Type B pancreatic cell (in vitro differentiated cells): ENCODE measurements at places on chromosomes 13 and 19.

DNA sequence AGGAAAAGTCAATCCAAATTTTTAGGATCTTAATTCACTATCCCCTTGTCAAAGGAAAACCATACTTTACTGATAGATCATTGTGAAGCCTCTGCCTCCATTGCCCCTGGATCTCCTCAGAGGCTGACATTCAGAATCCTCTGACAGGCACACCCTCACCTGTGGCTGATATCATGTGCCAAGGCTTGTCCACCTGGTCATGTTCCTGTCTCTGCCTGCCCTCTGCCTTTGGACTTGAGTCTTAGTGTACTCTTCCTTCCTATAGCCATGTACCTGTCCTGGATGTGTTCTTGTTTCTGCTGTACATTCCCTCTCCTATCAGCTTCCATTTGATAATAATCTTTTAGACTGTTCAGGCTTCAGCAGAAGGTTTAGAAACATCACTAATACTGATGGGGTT lies 179.4 kb downstream of the TNFSF13B start:
- no peaks in the 10 kb centered on the region for H3K36me3 ChIP-seq
- no peaks in the 10 kb centered on the region for H3K4me1 ChIP-seq
- H3K4me3 ChIP-seq: no peak overlapping the region

GRCh38 chr13:48583859-48584311 lies 51.0 kb upstream of the RCBTB2 start:
- H3K4me3 ChIP-seq: no peak overlapping the region
- H3K4me1 ChIP-seq: peaks cover 20% of the 10 kb centered on the region
- no peaks in the 10 kb centered on the region for H3K36me3 ChIP-seq
- H3K27ac ChIP-seq: no peak overlapping the region

- DNase-seq: no peak
- H3K4me3 ChIP-seq: no peak overlapping the region
- no peaks in the 10 kb centered on the region for H3K4me1 ChIP-seq
- no peak overlapping the region for H3K27ac ChIP-seq
Observed at GRCh38 chr19:13825489-13826441, 30.5 kb downstream of the ZSWIM4 start.

- H3K36me3 ChIP-seq: no peaks in the 10 kb centered on the region
- no peaks in the 10 kb centered on the region for H3K4me1 ChIP-seq
- no peaks in the 10 kb centered on the region for H3K27me3 ChIP-seq
- no peak overlapping the region for H3K4me3 ChIP-seq
Observed at GRCh38 chr13:98613591-98613990, 36.7 kb upstream of the STK24 start.
